HFFc6 (cell line): ENCODE measurements at places on chromosomes 16 and 17.

DNA sequence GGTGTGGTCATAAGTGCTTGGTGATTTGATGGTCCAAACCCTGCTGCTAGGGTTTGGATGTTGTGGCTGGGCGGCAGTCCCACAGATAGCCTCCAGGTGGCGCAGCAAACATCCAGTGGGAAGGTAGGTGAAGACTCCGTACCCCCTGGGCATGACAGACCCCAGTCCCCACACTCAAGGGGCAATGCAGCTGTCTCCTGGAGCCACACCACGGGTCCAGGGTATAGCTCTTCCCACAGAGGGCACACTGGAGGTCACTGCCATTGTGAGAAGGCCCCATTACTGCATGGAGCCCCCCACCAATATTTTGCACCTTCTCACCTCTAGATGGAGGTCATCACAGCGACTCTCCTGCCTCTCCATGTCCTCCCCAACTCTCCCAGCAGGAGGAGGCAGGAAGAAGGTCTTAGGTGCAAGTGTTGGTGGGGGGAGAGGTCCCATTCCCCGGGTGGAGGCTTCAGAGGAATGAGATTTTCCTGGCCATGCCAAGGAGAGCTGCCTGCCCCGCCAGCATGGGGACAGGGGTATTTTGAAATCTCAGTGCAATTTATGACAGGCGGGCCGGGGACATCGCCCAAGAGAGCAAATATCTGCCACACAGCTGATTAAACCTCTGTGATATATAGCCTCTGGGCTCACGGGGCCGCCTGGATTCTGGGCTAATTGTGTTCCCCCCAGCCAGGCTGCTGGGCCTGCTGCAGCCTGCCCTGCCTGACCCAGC lies 17.1 kb upstream of the C17orf113 start:
- DNase-seq = peak; percentile 30

DNA sequence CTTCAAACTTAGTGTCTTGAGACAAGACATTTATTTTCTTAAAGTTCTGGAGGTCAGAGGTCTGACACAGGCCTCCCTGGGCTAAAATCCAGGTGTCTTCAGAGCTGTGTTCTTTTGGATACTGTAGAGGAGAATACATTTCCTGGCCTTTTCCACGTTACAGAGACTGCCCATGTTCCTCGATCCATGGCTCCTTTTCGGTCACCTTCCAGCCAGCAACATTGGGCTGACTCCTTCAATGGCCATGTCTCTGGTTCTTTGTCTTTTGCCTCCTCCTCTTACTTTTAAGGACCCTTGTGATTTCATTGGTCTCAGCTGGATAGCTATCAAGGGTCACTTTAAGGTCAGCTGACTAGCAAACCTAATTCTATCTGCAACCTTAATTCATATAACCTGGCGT lies 212.4 kb downstream of the WWOX start:
- DNase-seq = no peak

DNA sequence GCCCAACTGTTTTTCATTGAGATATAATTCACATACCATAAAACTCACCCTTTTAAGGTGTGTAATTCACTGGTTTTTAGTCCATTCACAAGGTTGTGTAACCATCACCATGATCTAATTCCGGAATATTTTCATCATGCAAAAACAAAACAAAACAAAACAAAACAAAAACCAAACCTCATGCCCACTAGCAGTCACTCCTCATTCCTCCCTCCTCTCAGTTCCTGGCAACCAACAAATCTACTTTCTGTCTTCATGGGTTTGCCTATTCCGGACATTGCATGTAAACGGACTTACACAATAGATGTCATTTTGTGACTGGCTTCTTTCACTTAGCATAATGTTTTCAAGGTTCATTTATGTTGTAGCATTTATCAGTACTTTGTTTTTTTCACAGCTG lies 4.5 kb upstream of the NOD2 start:
- no peak for DNase-seq

GRCh38 chr17:57425903-57426880 lies 169.9 kb downstream of the MSI2 start:
- DNase-seq = no peak

DNA sequence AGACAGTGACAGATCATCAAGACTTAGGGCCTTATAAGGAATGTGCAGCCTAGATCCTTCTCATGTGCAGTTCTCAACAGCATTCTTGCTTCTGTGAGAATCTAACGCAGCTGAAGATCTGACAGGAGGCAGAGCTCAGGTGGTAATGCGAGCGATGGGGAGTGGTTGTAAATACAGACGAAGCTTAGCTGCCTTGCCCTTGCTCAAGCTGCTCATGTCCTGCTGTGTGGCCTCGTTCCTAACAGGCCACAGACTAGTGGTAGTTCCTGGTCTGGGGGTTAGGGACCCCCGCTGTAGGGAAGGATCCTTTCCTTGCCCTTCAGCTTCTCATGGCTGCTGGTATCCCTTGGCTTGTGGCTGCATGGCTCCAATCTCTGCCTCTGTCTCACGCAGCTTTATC lies 10.3 kb upstream of the NTN1 start:
- DNase-seq = no peak

GRCh38 chr16:86504315-86505184 lies 5.8 kb upstream of the FOXF1 start:
- no peak for DNase-seq

- no peak for DNase-seq
Observed at GRCh38 chr17:59356543-59357218, 25.2 kb downstream of the YPEL2 start.

DNA sequence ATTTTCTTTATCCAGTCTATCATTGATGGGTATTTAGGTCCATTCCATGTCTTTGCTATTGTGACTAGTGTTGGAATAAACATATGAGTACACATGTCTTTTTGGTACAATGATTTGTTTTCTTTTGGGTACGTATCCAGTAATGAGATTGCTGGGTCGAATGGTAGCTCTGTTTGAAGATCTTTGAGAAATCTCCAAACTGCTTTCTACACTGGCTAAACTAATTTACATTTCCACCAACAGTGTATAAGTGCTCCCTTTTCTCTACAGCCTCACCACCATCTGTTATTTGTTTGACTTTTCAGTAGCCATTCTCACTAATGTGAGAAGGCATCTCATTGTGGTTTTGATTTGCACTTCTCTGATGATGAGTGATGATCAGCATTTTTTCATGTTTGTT lies 103.7 kb downstream of the GOSR1 start:
- DNase-seq = peak; percentile 43

DNA sequence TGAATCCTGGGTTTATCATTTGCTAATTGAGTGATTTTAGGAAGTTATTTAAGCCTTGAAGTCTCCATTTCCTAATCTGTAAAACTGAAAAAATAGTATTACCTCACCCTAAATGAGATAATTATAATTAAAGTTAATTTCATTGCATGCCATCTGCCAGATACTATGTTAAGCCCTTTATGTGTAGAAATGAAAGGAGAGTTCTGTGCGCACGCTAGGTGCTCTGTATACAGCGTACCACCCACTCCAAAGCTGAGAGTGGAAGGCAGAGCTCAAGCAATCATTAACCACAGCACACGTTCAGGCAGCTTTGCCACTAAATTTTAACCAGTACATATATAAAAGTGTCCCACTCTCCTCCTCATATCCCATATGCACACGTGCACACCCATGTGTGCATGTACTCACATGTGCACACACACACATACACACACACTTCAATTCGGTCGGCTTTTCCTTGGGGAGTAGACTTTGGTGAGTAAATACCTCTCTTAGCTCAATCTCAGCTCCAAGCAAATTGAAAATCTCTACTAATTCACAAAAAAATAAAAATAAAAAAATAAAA lies 204.8 kb downstream of the GRIN2A start:
- DNase-seq = no peak

- peak; percentile 79 for DNase-seq
Observed at GRCh38 chr16:53098526-53099317, 43.9 kb downstream of the CHD9 start.

DNA sequence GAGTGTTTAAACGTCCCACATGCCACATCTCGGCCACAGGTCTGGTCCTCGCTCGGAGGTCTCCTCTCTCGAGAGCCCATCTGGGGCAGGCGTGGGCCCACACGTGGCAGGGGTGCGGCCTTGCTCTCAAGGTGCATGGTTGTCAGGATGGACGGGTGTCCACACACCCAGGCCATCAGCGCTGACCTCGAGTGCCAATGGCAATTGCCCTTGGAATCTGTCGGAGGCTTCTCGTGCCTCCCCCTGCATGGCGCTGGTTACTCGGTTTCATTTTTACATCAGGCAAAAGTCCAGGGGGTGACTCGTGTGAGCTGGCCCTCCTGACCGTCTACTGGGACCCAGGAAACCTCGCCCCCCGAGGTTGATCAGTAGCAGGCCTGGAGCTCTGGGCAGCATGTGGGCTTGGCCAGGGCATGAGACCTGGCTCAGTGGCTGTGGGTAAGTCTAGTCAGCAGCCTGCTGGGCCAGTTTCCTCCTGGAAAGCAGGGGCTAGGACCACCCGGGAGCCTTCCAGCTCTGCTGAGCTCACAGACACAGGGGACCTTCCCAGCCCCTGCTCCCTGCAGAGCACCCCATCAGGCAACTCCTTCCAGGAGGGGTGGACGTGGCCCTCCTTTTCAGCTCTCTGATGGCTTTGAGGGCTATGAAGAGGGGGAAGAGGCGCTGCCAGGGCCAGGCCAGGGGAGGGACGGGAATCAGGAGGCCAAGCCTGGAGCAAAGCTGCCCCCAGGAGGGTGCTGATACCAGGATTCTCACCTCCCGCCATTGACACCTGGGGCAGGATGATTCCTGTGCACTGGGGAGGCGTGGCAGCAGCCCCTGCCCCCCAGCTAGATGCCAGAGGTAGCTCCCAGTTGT lies 3.7 kb upstream of the ZNF469 start:
- DNase-seq = no peak

DNA sequence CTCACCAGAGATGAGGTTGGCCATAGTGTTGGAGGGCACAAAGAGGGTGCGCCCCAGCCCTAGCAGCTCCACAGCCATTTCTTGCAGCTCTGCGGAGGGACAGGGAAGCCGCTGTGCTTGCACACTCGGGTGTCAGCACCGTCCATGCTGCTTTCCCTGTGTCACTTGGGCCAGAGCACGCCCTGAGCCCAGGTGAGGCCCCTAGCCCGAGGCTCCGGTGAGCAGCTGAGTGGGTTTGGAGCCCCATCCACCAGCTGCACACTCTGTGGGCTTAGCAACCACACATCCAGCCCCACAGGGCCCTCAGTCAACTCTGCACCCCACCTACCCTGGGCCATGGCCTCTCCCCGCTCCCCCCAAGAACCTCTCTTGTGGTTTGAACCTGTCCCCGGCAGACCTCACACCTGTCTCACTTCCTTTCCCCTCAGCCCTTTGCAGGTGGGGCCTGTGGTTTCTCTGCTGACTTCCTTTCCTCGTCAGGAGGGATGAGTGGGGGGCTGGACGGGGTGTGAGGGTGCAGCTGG lies 20.7 kb downstream of the TMEM235 start:
- DNase-seq = no peak

- DNase-seq = no peak
Observed at GRCh38 chr16:47059991-47060390, 83.8 kb downstream of the NETO2 start.

DNA sequence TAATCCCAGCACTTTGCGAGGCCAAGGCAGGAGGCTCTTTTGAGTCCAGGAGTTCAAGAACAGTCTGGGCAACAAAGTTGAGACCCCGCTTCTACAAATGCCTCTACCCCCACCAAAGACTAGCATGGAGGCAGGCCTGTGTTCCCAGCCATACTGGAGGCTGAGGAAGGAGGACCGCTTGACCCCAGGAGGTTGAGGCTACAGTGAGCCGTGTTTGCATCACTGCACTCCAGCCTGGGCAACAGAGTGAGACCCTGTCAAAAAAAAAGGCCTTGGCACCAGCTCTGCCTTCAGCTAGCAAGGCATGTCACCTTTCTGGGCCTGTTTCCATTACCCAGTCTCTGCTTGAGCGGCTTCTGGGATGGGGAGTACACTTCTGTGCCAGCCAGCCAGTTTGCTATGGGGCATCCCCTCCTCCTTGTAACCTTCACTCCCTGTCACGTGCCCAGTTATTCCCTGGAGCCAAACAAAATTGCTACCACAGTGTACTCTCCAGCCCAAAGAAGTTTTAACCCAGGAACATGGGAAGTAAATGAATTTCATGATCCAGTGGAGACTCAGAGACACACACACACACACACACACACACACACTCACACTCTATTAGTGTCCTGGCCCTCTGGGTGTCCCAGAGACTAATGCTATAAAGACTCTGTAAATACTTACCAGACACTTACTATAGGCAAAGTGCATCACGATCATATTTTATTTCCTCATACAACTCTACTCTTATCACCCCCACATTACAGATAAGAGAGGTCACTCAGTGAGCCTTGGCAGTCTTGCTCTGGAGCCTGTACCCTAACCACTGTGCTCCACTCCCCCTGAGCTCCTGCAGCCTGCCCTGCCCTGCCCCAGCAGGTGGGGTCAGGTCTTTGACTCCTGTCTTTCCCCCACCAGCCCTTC lies 2.5 kb downstream of the CISD3 start:
- DNase-seq = no peak

DNA sequence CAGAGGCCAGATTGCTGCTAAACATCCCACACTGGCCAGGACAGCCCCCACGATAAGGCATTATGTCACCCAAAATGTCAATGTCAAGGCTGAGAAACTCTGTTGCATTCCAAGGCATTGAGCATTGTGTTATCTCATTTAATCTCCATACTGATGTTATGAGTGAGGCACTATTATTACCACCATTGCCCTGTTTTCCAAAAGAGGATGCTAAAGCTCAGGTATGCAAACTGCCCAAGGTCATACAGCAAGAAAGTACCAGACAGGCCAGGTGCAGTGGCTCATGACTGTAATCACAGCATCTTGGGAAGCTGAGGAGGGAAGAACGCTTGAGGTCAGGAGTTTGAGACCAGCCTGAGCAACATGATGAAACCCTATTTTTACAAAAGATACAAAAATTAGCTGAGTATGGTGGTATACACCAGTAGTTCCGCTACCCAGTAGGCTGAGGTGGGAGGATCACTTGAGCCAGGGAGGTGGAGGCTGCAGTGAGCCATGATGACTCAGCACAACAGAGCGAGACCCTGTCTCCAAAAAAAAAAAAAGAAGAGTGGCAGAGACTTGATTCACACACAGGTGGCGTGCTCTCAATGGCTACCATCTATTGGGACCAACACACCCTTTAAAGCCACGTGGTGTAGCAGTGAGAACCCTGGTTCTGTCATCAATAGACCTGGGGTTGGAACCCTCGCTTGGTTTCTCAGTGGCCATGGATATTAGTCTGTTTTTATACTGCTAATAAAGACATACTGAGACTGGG lies 58.8 kb upstream of the GRIN2A start:
- DNase-seq = no peak

GRCh38 chr16:59612094-59612493 lies 878.0 kb upstream of the GOT2 start:
- DNase-seq = no peak
